ENCODE measurements at places on chromosomes 7 and 10.
A peak's percentile ranks its signal among the peaks of the same experiment; 100 is the strongest.

DNA sequence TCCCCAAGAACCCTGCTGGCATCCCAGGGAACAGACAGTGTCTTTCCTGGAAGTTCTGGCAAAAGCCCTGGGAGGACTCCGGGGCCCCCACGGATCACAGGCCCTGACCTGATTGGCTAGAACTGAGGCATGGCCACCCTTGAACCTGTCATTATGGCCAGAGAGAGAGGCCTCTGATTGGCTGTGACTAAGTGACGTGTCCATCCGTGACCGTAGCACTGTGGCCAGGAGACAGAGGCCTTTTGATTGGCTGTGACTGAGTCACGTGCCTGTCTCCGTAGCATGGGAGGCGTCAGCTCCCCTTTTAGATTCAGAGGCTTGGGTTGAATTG lies 163.8 kb downstream of the RGS10 start:
- DNase-seq: no peak

- DNase-seq: no peak
Observed at GRCh38 chr7:44311561-44312495, 13.6 kb downstream of the CAMK2B start.

GRCh38 chr10:104045151-104046089 lies 40.3 kb downstream of the COL17A1 start:
- peak; percentile 88 for DNase-seq

GRCh38 chr7:21568762-21569161 lies 25.9 kb downstream of the DNAH11 start:
- DNase-seq: peak; percentile 46

- no peak for DNase-seq
Observed at GRCh38 chr7:106332201-106332600, 47.4 kb upstream of the NAMPT start.

GRCh38 chr7:108492742-108493141 lies 33.2 kb downstream of the PNPLA8 start:
- DNase-seq: no peak

- peak; percentile 85 for DNase-seq
Observed at GRCh38 chr10:70132098-70133029, at the start of gene AIFM2. AIFM2 (minus strand) TSS chr10:70132825; CDS start chr10:70124084, 8,741 bp downstream.

GRCh38 chr7:23235813-23236221 lies 10.8 kb upstream of the GPNMB start:
- DNase-seq: no peak

GRCh38 chr10:6383096-6383812 lies 180.5 kb downstream of the PFKFB3 start:
- no peak for DNase-seq

- DNase-seq: no peak
Observed at GRCh38 chr10:76991621-76992020, 646.0 kb downstream of the KCNMA1 start.

DNA sequence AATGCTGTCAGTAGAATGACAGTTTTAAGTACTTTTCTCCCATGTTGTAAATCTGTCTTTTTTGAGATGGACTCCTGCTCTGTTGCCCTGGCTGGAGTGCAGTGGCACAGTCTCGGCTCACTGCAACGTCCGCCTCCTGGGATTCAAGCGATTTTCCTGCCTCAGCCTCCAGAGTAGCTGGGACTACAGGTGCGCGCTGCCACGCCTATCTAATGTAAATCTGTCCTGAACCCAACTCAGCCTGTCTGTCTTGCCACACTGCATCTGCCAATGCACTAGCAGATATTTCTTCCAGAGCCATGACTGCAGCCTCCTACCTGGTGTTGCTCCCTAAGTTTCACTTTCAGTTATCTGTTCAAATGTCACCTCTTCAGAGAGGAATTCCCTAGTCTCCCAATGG lies 264.1 kb downstream of the PHF14 start:
- no peak for DNase-seq

- DNase-seq: no peak
Observed at GRCh38 chr10:69387500-69387899, 29.2 kb downstream of the TACR2 start.

- no peak for DNase-seq
Observed at GRCh38 chr7:30995536-30995935, 31.8 kb downstream of the GHRHR start.

DNA sequence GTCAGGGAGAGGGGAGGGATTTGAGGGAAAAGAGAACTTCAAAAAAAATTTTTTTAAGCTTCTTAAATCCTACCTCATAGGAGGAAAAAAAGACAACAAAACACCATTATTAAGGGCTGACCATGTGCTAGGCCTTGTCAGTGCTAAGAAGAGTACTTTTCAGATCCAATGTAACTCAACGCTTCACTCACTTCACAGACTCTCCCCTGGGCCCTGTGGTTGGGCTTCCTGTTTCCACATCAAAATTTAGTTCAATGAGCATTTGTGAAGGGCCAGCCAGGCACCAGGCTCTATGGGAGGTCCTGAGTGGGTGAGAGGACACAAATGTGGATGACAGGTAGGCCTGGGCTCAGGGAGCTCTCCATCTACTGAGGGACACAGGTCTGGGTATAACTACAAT lies 249.8 kb downstream of the PTEN start:
- no peak for DNase-seq

GRCh38 chr7:18341756-18342155 lies 153.8 kb upstream of the HDAC9 start:
- no peak for DNase-seq

- no peak for DNase-seq
Observed at GRCh38 chr7:131501930-131502685, 54.3 kb downstream of the PODXL start.

DNA sequence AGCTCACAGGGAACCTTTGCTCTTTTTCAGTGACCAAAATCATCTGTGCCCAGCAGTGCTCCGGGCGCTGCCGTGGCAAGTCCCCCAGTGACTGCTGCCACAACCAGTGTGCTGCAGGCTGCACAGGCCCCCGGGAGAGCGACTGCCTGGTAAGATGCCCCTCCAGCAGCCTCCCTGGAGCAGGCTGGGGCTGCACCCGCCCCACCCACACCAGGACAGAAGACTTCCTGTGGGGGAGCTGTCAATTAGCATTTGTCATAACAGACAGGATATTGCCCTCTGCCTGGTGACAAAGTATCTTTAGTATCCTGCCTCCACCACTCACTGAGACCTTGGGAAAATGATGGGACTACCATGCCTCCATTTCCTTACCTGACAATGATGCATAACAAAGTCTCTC lies 133.7 kb downstream of the EGFR start:
- no peak for DNase-seq

DNA sequence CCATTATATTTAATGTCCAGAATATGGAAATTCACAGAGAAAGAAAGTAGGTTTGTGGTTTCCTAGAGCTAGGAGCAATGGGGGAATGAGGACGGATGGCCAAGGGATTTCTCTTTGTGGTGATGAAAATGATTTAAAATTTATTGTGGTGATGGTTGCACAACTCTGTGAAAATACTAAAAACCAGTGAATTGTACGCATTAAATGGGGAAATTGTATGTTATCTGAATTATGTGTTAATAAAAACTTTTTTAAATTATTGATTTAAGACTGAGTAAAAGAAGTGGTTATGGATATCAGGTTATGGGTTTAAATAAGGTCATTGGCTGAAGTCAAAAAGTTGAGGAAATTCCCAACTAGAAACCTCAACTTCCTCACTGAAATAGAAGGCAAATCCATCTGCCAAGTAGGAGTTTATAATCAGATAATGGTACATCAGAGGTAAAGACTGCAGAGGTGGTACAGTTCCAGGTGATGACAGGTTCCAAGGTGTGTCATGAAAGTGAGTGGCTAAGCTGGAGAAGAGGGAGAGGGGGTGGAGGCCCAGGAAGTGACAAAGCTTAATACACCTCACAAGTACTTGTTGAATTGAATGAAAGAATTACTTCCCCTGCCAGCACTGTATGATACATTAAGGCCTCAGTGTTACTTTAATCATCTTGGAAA lies 68.9 kb upstream of the CCDC71L start:
- no peak for DNase-seq

DNA sequence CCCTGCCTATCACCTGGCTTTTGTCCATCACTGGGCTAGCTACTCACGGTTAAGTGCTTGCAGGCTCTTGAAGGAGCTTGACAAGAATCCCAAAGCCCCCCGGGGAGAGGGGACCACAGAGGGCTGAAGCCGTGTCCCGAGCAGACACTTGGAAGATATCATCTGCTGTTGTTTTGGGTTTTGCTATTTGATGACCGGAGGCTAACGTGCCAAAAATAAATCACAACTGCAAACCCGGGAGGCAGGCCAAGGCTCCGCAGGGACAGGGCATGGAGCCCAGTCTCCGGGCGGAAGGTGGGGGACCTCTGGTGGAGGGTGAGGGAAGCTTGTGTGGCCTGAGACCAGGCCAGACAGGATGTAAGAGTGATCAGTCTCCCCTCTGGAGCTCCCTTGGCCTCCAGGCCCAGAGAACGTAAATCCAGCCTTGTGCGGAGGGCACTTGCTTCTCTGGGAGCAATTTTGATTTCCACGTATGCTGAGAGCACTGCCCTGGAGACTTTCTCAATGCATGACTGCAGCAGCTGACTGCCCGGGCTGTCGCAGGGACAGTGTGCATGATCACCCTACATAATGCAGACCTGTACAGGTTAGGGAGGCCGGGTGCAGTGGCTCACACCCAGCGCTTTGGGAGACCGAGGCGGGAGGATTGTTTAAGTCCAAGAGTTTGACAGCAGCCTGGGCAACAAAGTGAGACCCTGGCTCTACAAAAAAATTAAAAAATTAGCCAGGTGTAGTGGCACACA lies at the start of gene PHKG1:
PHKG1 (minus strand) TSS at position 164 of the 743 bp plus-strand sequence. CDS start 4,011 bp downstream, outside the sequence.
- DNase-seq: no peak

- no peak for DNase-seq
Observed at GRCh38 chr7:36185092-36185491, 32.0 kb downstream of the EEPD1 start.

DNA sequence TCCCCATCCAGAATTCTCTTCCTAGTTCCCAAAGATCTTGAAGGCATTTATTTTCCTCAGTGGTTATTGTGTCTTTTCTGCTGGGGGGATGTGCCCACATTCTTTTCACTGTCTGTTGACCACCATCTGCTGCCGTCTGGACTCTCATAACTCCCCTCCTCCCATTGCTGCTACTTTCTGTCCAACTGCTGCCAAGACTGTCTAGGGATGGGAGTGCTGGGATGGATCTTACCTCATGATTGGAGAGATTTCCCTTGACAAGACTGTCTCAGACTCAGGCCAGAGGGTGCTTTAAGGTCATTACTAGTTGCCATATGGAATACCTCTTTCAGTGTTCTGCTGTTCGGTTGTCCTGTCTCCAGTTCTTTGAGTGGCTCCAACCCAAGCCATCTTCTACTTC lies 141.6 kb downstream of the C1GALT1 start:
- DNase-seq: no peak

DNA sequence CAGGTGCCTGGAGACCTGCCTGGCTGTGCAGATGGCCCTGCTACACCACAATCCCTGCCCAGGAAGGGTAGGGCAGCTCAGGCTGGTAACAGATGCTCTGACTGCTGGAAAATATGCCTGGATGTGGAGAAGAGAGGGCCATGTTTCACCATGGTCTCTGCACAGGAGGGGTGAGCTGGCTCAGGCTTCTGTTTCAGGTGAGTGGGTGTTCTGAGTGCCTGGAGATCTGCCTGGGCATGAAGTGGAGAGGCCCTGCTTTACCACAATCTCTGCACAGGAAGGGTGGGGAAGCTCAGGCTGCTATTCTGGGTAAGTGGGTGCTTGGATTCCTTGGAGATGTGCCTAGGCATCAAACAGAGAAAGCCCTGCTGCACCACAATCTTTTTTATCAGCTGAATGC lies 350.1 kb downstream of the KIF20B start:
- no peak for DNase-seq

GRCh38 chr10:11176746-11177145 lies 159.1 kb downstream of the CELF2 start:
- DNase-seq: no peak

DNA sequence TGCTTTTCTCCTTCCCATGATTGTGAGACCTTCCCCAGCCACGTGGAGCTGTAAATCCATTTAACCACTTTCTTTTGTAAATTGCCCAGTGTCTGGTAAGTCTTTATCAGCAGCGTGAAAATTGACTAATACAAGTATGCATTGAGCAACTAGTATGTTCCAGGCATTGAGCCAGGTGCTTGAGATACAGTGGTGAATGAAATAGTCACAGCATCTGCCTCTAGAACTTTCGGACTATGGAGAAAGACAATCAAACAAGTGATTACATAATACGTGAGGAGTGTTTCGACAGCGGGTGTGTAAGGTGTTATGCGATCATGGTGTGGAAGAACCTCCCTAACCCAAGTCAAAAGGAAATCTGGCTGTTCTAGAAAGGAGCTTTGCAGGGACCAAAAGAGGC lies 21.6 kb upstream of the NUP205 start:
- DNase-seq: no peak

- no peak for DNase-seq
Observed at GRCh38 chr10:70676511-70676910, 4.2 kb downstream of the ADAMTS14 start.

DNA sequence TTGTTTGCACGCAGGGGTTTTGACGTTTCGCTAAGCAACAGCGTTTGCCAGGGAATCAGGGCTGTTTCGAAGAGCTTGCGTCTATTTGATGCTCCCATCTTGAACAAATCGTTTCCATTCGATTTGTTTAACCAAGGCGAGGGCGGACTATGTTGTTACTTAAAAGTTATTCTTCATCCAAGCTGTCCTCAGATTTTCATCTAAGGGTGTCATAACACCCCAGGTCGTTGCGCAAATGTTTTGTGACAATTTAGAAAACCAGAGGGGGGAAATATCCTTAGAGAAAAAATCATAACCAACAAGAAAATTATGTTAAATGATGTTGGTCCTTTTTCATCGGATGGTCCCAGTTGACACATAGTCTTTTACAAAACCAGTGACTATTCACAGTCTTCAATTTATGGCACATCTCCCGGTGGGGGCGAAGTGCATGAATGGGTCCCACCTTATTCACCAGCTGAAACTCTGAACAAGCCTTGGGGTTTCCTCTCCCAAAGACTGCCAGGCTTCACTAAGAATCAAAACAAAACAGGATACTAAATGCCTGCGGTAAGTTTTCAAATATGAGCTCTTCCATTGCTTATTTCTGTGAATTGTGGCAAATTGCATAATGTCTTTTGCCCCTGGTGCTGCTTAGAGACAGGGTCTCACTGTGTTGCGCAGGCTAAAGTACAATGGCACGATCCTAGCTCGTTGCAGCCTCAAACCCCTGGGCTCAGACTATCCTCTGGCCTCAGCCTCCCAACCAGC lies 109.9 kb downstream of the REEP3 start:
- DNase-seq: no peak

DNA sequence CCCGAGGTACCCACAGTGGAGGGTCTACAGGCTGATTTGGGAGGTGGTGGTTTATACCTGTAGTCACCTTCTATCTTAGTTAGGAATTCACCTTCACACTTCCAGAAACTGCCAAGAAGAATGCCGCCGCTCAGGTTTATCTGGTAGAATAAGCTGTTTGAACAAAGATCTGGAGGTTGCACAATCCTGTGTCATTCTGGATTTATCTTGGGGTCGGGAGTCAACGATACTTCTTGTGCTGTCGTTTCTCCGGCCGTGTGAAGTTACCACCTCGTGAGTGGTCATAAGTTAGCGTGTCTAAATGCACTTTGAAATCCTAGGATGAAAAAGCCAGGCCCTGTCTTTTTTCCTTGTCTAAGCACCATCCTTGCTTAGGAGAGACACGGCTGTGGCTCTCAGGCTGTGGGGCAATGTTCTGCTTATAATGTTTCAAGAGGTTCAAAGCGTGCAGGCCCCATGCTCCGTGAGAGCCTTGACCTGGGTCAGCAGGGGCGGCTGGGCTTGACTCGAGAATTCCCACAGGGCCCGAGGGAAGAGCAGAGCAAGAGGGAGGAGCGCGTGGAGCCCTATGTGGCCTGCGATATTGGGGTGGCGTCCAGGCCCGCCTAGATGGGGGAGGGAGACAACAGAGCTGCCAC lies 35.5 kb downstream of the GRIFIN start:
- DNase-seq: no peak

GRCh38 chr7:30612658-30613265 lies 18.1 kb downstream of the GARS1 start:
- DNase-seq: no peak

- DNase-seq: no peak
Observed at GRCh38 chr7:13770305-13770704, 219.2 kb downstream of the ETV1 start.
